Hepatocyte (in vitro differentiated cells): ENCODE measurements at places on chromosomes 1 and 21.

GRCh38 chr1:109487261-109487660 is 3.6 kb downstream of the ATXN7L2 start:
- DNase-seq: no peak

DNA sequence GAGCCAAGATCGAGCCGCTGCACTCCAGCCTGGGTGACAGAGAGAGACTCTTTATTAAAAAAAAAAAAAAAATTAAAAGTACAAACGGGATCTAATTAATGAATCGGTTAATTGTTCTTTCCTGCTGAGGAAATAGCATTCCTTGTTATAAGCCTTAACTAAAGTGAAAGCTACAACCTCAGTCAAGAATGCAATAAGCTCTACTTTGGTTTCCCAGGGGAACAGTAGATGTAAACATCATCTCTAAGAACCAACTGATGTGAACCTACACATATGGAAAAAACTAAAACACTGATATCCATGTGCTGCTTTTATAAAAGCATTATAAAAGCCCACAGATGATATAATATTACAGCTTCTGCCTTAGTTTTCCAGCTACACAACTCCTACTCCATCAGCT is 41.9 kb downstream of the LPGAT1 start:
- DNase-seq: no peak

DNA sequence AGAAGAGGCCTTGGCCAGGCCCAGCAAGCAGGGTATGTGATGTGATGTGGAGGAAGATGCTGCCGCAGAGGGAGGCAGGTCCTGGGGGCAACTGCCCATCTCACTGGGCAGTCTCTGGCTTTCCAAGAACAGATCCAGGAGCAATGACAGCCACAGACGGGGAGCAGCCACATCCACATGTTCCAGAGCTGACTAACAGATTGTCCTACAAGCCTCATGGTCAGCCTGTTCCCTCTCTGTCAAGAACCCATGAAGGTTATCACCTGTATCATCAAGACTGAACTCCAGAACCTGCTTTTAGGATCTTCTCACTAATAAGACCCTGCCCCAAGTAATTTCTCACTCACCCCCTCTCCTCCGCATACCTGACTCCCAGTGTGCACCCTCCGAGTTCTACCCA is 187.8 kb downstream of the RUNX1 start:
- no peak for DNase-seq

GRCh38 chr1:55773211-55773940 is 558.2 kb upstream of the USP24 start:
- DNase-seq: no peak

- no peak for DNase-seq
These were observed 3.8 kb upstream of the FAM20B start for GRCh38 chr1:179021873-179022272.

GRCh38 chr1:205670611-205671430 is 9.5 kb downstream of the SLC45A3 start:
- DNase-seq: no peak

DNA sequence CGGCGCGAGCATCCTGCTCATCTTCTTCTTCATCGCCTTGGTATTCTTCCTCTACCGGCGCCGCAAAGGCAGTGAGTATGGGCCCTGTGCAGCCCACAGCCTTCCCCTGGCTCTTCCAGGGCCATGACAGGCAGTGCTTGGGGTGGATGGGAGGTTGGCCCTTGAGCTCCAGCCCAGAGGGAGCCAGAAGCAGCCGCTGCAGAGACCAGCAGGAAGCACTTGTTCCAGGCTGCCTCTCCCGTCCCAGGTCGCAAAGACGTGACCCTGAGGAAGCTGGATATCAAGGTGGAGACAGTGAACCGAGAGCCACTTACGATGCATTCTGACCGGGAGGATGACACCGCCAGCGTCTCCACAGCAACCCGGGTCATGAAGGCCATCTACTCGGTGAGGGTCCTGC is 87.3 kb upstream of the CD1D start:
- no peak for DNase-seq
